ENCODE measurements at places on chromosomes 16 and 17.

DNA sequence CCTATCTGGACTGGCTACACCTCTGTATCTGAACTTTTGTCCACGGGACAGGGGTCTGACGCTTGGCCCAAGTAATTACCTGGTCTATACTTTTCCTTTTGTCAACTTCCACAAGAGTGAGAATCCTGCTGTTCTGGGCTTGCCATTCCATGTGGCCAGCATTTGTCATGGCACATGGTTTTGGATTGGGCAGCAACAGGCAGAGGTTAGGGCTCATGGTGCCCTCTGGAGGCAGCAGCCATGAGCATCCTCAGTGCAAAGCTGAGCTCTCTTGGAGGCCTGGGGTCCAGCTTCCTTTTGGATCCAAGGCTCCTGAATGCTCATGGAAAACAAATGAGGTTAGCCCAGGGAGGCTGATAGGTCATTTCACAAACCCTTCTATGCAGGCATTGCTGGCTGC is 7.5 kb upstream of the EDC4 start:
- DNase-seq = no peak

DNA sequence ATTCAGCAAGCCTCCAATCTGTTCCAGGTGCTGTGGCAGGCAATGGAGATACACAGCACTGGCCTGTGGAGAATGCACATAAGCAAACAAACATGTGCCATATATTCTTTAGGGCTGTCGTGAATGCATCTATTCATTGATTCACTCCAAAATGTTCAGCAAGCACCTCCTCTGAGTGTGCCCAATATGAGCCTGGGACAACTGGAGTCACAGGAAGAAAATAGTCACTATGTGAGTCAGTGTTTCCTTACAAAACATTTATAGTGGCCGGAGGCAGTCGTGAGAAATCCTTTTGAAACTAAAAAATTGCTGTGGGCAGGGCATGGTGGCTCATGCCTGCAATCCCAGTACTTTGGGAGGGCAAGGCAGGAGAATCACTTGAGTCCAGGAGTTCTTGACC is 310.1 kb downstream of the CA10 start:
- no peak for DNase-seq

- DNase-seq = no peak
Observed at GRCh38 chr16:50313596-50314478, 47.5 kb downstream of the ADCY7 start.

GRCh38 chr17:20155258-20156195 is 146.4 kb downstream of the SPECC1 start:
- DNase-seq = peak; percentile 99

- no peak for DNase-seq
Observed at GRCh38 chr16:88606148-88606757, 32.1 kb upstream of the IL17C start.

- peak; percentile 34 for DNase-seq
Observed at GRCh38 chr17:11935734-11936406, 61.4 kb downstream of the ZNF18 start.

DNA sequence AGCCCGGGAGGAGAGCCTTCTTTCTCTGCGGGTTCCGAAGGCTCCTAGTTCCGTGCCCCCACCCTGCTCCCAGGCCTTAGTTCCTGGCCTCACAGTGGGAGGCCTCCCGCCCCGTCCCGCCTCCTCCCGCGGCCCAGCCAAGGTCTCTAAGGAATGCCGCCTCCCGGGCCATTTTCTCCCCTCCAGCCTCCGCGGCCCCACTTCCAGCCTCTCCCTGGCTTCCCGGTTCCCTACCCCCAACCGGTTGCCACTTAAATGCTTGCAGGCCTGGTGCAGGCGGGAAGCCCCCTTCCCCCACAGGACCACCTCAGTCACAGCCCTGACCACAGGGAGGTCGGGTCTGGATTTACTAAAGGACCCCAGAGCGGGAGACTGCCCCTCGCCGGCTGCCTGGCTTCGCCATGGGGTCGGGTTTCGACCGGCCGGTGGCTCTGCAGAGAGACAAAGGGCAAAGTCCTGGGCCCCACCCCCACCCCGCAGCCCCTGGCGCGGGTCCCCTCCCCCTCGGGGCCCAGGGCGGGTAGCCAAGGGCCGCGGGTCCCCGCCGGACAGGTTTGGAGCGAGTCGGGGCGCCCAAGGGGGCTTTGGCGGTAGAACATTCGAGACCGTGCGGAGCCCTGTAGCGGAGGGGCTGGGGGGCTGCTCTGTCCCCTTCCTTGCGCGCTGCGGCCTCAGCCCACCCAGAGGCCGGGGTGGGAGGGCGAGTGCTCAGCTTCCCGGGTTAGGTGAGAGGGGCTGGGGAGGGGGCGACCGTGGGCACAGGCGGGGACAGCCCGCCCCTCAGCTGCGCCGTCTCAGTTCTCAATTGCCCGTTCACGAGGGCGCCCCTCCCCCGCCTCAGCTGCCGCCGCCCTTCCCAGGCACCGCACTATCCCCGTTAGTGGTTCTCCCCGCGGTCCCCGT is 16.4 kb downstream of the IGF2BP1 start:
- no peak for DNase-seq

GRCh38 chr16:84566545-84567257 is 51.2 kb downstream of the COTL1 start:
- DNase-seq = no peak

GRCh38 chr17:82332669-82333278 is 792 bp downstream of the SECTM1 start:
- DNase-seq = peak; percentile 88

GRCh38 chr17:7383371-7383741 is 2.5 kb downstream of the TNK1 start:
- DNase-seq = no peak

DNA sequence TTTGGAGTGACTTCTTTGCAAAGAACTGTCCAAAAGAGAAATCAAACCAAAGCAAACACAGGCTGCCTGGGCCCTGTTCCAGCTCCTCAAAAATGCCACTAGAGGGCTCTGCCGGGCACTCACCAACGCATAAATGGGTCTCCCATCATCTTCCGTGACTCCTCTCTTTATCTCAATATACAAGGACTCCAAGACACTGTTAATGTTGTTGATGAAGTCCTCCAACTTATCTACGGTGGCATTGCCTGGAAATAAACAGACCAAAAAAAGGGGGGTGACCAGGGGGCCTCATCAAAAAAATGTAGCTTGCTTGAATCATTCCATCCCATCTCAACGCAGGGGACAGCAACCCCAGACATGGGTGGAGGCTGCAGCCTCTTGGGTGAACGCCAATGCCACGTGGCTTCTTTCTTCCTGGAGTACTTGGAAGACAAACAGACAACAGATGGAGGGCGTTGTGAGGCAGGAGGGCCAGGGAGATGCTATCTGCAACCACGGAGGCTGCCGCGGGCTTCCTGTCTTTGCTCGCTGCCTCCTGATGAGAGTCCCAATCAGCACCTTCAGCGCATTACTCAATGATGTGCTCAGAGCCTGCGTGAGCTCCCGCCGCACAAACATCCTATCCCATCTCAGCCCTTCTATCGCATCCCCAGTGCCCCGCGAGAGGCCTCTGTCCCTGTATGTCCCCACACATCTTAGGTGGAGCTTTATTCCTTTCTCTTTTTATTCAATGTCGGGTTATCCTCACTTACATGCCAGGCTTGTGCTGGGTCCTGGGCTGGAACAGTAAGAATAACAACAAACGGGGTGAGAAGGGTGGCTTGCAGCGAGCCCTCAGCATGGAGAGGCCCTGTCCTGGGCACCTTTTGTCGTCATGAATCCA is 32.0 kb downstream of the KDM8 start:
- DNase-seq = no peak

DNA sequence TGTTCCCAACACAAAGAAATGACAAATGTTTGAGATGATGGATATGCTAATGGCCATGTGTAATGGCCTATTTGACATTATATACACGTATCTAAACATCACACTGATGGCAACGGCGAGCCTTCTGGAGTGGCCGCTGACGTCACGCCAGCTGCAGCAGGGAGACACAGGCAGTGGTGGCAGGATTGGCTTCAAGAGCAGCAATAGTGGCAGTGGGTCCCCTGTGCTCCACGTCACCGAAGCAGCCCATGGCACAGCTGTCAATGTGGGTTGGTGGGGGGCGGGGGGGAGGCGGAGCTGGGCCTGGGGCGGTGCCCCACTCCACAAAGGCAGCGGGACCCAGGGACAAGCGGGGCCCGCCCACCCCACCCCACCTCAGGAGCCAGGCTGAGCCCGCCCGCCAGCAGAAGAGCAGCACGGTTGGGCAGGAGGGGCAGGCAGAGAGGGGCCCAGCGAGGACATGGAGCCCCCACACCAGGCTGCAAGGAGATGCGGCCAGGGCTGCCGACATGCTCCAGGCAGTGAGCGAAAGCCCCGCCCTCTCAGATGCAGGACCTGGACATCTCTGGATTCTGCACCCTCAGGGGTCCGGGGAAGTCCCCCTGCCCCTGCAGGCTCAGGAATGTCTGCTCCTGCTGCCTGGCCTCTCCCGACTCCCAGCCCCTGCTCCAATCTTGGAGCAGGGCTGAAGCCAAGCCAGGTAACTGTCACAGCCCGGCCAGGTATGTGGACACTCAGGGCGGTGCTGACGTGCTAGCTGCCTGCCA is 64.6 kb downstream of the USP32 start:
- no peak for DNase-seq

GRCh38 chr16:12569061-12569460 is 234.6 kb downstream of the CPPED1 start:
- DNase-seq = no peak

DNA sequence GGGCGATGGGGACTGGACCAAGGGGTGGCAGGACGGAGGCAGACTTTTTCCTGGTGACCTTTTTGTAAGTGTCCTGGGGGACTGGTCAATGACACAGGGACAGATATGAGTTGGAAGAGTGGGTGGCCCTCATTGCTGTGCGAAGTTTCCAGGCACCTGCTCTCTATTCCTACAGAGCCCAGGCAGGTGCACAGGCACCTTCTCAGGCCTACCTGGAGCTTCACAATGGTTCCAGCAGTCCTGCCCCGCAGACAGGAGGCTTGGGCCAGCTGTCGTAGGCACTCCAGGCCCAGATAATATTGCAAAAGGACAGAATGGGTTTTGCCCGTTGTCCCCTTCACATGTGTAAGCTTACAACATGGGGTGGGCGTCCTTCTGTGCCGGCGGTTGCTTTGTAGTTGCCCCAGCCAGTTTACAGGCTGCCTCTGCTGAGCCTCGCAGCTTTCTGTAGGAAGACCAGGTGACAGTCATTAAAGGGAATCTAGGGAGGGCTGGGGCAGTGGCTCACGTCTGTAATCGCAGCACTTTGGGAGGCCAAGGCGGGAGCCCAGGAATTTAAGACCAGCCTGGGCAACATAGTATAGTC is 84.3 kb downstream of the ARHGAP23 start:
- DNase-seq = no peak

- no peak for DNase-seq
Observed at GRCh38 chr16:56888806-56889205, 23.8 kb downstream of the SLC12A3 start.

GRCh38 chr17:63486317-63487013 is 9.6 kb downstream of the ACE start:
- DNase-seq = no peak

- DNase-seq = no peak
Observed at GRCh38 chr17:7502987-7503386, 18.8 kb downstream of the POLR2A start.

DNA sequence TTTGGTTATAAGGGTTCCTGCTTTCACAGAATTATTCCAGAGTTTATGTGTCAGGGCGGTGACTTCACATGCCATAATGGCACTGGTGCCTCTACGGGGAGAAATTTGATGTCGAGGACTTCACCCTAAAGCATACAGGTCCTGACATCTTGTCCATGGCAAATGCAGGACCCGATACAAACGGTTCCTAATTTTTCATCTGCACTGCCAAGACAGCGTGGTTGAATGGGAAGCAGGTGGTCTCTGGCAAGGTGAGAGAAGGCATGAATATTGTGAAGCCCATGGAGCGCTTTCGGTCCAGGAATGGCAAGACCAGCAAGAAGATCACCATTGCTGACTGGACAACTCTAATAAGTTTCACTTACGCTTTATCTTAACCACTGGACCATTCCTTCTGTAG is 39.6 kb upstream of the CDRT4 start:
- no peak for DNase-seq

DNA sequence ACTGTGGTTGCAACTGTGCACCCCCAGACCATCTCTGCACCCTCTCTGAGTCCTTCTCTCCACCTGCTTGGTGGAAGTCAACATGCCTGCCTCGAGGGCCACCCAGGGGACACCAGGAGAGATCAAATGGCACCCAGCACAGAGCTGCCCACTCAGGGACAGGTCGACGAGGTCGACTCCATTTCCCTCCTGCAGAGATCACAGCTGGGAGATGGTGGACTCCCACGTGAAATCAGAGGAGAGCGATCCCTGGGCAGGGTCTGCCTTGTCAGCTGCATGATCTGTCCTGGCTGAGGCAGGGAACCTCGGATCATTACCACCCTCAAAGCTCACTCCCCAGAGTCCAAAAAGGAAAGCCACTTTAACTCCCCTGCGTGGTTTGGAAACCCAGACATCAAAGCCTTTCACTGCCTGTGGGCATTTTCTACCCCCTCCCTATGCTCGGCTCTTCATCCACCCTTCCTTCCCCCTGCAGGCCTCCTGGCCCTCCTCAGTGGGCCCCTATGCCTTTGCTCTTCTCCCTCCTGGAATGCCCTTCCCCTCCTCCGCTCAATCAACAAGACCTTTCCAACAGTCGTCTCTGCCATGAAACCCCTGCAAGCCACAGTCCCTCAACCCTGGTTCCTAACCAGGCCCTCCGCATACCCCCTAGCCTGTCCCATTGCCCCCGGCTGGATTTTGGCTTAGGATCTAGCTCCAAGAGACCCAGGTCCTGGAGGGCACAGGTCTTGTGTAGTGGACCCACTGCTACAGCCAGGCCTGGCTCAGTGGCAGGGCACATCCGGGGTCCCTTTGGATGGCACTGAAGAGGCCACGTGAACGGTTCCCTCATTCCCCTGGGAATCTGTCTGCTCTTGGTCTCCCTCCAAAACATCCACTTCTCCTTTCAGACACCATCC is 103.8 kb upstream of the RPL38 start:
- DNase-seq = no peak

DNA sequence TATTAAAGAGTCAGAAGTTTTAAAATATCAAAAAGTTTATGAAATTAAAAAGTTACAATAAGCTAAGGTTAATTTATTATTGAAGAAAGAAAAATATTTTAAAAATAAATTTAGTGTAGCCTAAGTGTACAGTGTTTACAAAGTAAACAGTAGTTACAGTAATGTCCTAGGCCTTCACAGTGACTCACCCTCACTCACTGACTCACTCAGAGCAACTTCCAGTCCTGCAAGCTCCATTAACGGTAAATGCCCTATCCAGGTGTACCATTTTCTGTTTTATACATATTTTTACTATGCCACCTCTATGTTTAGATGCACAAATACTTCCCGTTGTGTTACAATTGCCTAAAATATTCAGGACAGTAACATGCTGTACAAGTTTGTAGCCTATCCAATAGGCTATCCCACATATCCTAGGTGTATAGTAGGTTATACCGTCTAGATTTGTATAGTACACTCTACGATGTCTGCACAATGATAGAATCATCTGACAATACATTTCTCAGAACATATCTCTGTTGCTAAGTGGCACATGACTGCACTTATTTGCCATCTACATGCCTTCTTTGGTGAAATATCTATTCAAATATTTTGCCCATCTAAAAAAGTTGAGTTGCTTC is 67.2 kb upstream of the WSB1 start:
- no peak for DNase-seq

GRCh38 chr17:76626442-76626841 is 17.1 kb downstream of the ST6GALNAC1 start:
- DNase-seq = no peak

GRCh38 chr17:38881600-38882191 is 11.8 kb downstream of the LASP1 start:
- peak; percentile 62 for DNase-seq

- DNase-seq = no peak
Observed at GRCh38 chr17:77163001-77163400, 22.2 kb downstream of the SEC14L1 start.

GRCh38 chr16:14485121-14485551 is 144.9 kb downstream of the PARN start:
- DNase-seq = no peak

Measured in left lung (tissue), 14 donors.